ENCODE measurements at places on chromosomes 16 and 17.

DNA sequence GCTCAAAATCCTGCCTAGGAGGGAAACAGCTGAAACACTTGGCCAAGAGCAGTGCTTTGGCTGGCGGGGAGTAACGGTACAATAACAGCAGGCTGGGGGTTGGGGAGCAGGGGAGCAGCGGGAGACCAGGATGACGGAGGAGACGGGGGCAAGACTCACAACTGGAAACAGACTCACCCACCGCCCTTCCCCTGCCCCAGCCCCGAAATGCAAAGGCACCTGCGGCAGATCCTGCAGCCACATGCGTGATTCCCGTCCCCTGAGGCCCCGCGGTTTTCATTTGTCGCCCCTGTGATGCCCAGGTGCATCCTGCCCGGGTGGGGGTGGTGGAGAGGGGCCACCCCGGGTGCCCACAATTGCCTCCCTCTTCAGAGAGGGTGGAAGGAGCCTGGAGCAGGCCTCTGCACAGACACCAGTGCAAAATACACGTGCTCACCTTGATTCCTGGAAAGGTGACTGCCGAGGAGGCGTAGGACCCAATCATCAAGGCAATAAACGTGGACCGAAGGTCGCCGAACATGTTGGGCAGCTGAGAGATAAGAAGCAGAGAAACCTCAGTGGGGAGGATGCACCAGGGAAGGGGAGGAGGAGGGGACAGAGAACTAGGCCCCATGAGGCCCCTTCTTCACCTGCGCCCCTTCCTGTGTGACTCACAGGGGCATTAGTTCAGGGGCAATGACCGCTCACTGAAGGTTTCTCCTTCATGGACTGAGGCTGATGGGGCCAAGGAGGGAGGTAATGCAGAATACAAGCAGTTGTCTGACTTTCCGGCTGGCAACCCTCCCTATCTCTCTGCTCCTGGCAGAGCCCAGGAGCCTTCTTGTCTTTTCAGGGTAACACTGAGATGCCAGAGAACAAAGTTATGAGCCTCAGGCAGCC lies 30.4 kb upstream of the PITPNA start:
- H3K27ac ChIP-seq = no peak overlapping the region
- peaks cover 13% of the 10 kb centered on the region for H3K36me3 ChIP-seq
- peaks cover 20% of the 10 kb centered on the region for H3K4me1 ChIP-seq

DNA sequence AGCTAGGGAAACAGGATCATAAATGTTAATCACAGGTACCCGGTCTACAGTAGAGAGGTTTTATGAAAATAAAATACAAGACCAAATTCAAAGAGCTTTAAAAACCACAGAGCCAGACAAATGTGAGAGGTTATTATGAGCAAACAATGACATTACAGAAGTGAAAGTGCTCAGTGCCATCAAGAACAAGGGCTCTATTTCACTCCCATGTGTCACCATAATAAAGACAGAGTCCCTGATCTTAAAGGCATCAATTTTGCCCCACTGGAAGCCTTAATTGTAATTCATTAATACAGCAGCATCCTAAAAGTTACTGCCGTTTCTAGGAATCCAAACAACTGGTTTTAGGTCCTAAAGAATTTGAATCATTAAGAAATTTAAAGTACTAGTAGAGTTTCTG lies 43.7 kb upstream of the CDRT4 start:
- H3K27me3 ChIP-seq = no peaks in the 10 kb centered on the region
- no peak overlapping the region for H3K4me3 ChIP-seq
- DNase-seq = no peak
- H3K4me1 ChIP-seq = peaks cover 15% of the 10 kb centered on the region
- no peak overlapping the region for H3K27ac ChIP-seq
- H3K36me3 ChIP-seq = peaks cover 4% of the 10 kb centered on the region

DNA sequence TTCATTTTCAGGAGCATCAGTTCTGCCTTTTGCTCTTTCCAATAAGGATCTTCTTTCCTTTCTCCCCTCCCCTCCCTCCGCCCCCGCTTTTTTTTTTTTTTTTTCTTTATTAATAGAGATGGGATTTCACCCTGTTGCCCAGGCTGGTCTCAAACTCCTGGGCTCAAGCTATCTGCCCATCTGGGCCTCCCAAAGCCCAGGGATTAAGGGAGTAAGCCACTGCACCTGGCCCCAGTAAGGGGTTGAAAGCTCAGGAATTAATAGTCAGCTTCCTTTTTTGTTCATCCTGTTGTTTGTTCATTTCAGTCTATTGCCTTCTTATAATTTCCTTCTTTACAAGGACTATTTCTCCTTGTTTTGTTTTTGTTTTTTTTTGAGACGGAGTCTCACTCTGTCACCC lies 7.9 kb upstream of the C17orf58 start:
- no peaks in the 10 kb centered on the region for H3K27me3 ChIP-seq
- DNase-seq = no peak
- H3K27ac ChIP-seq = no peak overlapping the region
- H3K36me3 ChIP-seq = no peaks in the 10 kb centered on the region
- H3K4me3 ChIP-seq = no peak overlapping the region

DNA sequence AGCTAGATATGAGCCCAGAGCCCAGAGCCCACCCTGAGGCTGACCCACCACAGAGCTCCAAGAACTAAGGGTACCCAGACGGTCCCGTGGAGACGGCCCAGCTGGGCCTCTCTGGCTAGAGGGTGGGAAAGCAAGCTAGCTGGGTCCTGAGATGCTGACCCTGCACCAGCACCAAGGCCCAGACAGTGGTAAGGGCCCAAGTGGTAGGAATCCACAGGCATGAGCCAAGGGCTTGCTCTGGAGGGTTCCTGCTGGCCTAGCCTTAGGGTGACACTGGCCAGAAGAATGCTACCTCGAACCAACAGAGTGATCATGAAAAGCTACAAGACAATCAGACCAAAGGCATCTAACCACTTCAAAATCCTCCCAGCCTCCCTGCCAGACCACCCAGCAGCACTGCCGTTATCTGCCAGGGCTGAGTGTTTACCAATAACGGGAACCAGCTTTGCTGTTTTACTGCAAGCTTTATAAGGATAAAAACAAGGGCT lies 13.2 kb downstream of the HIC1 start:
- no peak overlapping the region for H3K4me3 ChIP-seq
- DNase-seq = no peak
- H3K27me3 ChIP-seq = no peaks in the 10 kb centered on the region
- peaks cover 67% of the 10 kb centered on the region for H3K4me1 ChIP-seq

DNA sequence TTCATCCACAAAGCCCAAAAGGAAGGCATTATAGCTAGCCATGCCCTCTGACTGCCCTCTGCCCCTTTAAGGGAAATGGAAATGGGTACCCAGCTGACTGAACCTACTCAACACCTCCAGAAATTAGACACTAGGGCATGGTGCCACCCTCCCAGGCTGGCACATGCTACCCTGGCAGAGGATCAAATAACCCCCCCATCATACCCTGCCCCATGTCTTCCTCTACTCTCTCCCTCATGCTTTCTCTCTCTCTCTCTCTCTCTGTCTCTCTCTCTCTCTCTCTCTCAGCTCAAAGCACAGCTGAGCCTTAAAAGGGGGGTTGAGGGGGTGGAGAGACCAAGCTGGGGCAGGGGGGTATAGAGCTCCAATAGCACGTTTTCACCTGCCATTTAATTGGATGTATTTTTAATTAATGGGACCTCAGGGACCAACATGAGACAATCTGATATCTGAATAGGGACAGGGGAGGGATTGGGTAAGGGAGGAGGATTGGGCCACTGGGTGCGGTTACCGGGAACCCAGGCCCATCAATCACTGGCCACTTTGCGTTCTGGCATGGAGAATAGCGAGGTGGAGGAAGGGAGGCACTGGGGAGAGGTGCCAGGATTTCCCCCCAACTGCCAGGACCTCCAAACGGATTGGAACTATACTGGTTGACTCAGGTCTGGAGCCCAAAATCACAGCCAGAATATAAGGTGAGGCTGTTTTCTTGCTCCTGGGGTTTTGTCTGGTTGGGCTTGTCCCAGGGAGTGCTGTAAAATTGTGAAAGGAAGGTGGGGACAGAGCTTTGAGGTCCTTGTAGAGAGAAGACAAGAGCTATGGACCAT lies 57.8 kb downstream of the NEUROD2 start:
- H3K27ac ChIP-seq = no peak overlapping the region
- H3K4me1 ChIP-seq = peaks cover 7% of the 10 kb centered on the region
- H3K4me3 ChIP-seq = no peak overlapping the region
- H3K27me3 ChIP-seq = no peaks in the 10 kb centered on the region
- no peak for DNase-seq
- peaks cover 69% of the 10 kb centered on the region for H3K36me3 ChIP-seq

- peaks cover 46% of the 10 kb centered on the region for H3K4me1 ChIP-seq
- no peaks in the 10 kb centered on the region for H3K27me3 ChIP-seq
- peak overlapping the region; percentile 45 for H3K27ac ChIP-seq
- no peak overlapping the region for H3K4me3 ChIP-seq
These were observed 112.4 kb downstream of the SMG6 start for GRCh38 chr17:2191227-2191626.

DNA sequence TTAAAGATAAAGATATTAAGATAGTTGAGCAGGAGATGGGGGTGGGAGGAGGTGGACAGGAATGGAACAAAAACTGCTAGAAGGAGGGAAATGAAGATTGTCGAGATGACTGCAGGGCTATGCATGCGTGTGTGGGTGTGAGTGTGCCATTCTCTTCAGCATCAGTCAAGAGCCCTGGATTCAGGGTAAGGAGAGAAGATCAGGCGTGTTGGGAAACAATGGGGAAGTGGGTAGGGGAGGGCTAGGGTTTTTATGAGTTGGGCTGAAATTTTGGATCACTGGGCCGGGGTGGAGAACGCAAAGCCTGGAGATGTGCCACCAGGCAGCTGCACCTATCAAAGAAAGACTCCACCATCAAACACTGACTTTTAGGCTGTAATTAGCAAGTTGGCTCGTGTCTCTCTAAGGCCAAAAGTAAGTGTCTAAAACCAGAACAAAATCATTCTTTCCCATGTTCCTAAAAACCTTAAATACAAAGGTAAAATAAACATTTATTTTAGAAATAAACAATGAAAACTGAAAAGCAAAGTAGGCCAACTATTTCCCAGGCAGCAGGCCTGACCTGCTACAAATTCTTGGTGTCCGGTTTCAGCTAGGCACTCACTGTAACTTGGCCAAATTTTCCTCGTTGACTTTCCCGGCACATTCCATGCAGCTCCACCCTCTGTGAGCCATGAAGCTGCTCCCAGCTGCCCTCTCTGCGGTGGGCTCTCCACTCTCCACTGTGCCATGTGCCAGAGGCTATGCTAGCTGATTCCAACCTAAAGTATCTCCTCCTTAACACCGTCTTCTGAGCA lies 4.2 kb downstream of the CDRT4 start:
- H3K27me3 ChIP-seq = no peaks in the 10 kb centered on the region
- peak overlapping the region; percentile 58 for H3K27ac ChIP-seq
- peaks cover 20% of the 10 kb centered on the region for H3K4me1 ChIP-seq
- H3K4me3 ChIP-seq = no peak overlapping the region
- no peak for DNase-seq

DNA sequence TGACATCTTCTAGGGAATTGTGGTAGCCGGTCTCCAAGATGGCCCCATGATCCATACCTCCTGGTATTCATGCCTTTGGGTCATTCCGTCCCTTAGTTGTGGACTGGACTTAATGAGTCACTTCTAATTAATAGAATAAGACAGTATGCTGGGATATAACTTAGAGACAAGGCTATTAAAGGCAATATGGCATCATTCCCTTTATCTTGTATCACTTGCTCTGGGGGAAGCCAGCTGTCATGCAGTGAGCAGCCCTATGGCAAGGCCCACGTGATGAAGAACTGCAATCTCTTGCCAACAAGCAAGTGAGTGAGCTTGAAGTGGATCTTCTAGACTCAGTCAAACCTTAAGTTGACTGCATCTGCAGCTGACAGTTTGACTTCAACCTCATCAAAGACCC lies 97.8 kb upstream of the MED13 start:
- no peaks in the 10 kb centered on the region for H3K36me3 ChIP-seq
- no peak overlapping the region for H3K4me3 ChIP-seq
- no peak for DNase-seq
- H3K27ac ChIP-seq = no peak overlapping the region
- H3K4me1 ChIP-seq = no peaks in the 10 kb centered on the region

GRCh38 chr16:77863250-77863649 lies 74.9 kb downstream of the VAT1L start:
- H3K4me1 ChIP-seq = no peaks in the 10 kb centered on the region
- no peaks in the 10 kb centered on the region for H3K36me3 ChIP-seq
- H3K27me3 ChIP-seq = no peaks in the 10 kb centered on the region
- no peak for DNase-seq
- H3K27ac ChIP-seq = no peak overlapping the region
- H3K4me3 ChIP-seq = no peak overlapping the region

DNA sequence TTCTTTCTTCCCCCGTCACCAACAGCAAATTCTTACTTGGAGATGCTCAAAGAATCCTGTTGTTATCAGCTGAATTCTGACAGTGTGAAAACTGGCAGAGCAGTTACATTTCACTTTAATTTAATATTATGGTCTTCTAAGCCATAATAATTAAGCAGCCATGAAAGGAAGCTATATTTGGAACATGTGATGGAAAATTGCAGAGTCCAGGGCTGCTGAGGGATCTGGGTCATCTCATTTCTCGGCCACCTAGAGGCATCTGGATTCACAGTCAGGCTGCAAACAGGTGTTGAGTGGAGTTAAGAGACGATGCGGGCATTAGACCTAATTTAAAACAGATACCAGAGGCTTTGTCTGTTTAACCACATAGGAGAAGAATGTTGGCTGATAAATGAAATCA lies 38.4 kb downstream of the CHD9NB start:
- no peak overlapping the region for H3K27ac ChIP-seq
- no peaks in the 10 kb centered on the region for H3K36me3 ChIP-seq
- no peaks in the 10 kb centered on the region for H3K27me3 ChIP-seq
- H3K4me1 ChIP-seq = no peaks in the 10 kb centered on the region
- H3K4me3 ChIP-seq = no peak overlapping the region
- DNase-seq = no peak
